Fibroblast of gingiva (primary cell): ENCODE measurements at places on chromosomes 12 and 14.

DNA sequence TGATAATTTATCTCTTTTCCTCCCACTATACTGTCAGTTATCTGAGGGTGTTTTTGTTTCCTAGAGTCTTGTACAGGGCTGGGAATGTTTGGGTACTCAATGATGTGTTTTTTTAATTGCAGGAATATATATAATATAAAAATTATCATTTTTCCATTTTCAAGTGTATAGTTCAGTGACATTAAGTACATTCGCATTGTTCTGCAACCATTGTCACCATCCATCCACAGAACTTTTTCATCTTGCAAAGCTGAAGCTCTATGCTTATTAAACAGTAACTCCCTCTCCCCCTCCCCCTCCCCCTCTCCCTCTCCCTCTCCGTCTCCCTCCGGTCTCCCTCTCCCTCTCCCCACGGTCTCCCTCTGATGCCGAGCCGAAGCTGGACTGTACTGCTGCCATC is 93.0 kb upstream of the MANSC4 start:
- DNase-seq: no peak

DNA sequence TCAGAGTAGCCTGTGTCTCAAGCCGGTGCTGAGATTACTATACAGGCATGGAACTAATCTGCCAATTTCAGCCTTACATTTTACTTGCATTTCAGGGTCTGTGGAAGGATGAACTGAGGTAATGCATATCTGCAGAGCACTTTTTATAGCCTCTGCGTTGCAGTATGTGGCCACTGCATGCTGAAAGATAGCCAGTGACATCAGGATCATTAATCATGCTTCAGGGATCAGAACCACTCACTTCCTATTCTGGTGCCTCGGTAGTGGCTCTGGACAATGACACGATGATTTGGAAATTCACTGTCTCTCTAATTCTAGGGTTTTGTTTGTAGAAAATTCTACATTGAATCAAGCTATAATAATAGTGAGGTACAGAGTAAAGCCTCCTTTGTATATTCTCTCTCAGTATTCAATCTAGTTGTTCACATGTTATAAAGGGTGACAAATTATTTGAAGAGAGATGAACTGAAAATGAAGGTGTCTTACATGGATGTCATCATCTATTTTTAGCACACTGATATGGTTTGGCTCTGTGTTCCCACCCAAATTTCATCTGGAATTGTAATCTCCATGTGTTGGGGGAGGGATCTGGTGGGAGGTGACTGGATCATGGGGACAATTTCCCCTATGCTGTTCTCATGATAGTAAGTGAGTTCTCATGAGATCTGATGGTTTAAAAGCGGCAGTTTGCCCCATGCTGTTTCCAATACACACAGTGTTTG is 554.3 kb upstream of the MIS18BP1 start:
- DNase-seq: no peak

DNA sequence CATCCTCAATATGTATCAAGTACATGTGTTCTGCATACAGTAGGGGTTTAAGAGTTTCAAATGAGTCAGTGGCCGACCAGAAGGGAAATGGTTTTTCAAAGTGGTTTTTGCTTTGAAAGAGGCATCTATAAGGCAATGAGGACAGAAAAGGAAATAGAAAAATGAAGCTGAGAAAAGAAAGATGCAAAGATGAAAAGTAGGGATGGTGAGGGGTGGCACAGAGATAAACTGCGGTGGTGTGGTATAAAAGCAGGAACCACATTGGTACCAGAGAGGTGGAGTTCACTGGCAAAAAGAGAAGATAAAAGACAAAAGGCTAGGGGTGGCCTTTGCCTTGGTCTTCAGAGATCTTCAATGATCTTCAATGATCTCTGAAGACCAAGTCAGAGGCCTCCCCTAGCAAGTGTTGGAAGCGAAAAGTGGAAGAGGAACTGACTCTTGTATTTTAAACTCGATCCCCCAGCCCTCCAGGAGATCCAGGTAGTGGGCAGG is 144.0 kb upstream of the KRR1 start:
- no peak for DNase-seq

- no peak for DNase-seq
These were observed 518 bp upstream of the OSBPL8 start for GRCh38 chr12:76560086-76560491.

DNA sequence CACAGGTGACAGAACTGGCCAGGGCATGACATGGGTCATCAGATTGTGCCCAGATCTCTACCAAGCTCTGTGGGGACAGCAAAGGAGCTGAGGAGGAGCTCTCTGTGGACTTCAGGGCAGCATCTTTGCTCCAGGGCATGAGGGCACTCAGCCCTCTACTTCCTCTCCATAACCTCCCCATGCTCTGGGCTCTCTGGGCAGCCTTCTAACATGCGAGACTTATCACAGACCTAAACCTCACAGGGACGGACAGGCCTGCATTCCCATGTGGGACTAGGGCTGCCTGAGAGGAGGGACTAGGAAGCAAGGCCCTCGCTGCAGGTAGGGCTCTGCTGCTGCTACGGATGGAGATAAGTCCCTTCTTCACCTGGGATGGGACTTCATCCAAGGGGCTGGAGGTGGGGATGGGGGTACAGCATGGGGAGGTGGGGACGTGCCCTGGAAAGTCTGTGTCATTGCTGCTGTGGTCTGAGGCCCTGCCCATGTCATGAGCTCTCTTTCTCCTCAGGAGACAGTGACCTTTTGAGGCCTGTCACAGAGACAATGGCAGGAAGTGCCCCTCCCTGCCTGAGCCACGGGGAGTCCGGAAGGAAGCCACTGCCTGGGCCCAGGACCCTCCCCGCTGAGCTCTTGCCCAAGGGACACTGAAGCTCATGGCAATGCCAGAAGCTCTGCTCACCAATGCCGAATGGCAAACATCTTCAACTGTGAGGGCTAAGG is 44.1 kb downstream of the PITPNM2 start:
- DNase-seq: no peak

DNA sequence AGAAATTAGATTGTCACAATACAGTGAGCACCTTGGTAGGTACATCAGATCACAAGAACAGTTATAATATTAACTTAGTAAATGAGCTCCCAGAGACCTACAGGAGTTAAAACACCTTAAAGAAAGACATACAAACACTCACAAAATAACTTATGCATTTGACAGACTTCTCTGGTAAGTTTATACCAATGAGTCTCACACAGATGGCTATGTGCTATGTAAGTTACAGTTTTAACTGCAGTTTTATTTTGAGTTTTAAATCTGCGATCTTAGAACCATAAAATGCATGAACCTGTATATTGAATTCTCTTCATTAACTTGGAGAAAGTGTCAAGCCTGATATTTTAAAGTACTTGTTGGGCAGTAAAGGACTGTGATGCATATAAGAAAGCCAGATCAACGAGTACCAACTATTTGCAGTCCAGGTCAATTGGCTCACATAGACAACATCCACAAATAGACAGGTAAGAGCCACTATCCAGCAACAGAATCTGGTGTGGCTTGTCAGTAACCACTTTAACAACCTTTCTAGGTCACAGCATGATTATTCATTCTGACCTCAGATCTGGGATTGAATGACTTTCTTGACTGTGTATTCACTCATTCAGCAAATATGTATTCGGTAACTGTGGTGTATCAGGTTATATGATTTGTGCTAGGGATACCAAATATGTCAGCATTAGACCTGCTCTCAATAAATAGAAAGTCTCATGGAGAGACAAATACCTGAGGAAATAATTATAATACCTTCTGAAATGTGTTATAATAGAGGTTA is 856.6 kb upstream of the MGAT4C start:
- DNase-seq: no peak

DNA sequence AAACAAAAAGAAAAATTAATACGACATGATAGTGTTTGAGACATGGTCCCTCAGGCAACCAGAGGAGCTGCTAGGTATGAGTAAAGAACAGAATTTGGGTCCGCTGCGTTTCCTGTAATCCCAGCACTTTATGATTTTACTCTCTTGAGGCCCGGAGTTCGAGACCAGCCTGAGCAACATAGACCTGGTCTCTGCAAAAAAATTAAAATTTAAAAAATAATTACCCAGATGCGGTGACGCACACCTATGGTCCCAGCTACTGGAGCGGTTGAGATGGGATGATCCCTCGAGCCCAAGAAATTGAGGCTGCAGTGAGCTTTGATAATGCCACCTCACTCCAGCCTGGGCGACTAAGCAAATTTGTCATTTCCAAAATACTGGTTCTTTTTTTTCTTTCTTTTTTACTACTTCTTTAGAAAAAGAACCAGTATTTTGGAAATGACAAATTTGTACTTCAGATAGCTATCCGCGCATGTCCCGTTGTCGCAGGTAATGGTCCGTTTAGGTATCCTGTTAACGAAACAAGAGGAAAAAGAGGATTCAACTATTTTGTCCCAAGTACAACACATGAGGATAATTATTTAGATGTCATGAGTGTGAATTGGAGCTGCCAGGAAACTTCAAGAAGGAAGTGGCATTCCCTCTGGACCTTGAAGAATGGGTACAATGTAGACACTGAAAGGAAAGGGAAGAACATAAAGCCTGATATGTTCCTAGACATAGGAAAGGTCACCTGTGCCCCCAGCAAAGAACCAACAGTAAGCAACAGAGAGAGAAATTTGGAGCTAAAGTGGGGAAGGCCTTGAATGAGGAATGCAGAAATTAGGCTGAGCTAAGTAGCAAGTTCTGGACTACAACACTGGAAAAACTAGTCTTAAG is 1.2 kb upstream of the HECTD1 start:
- DNase-seq: no peak

DNA sequence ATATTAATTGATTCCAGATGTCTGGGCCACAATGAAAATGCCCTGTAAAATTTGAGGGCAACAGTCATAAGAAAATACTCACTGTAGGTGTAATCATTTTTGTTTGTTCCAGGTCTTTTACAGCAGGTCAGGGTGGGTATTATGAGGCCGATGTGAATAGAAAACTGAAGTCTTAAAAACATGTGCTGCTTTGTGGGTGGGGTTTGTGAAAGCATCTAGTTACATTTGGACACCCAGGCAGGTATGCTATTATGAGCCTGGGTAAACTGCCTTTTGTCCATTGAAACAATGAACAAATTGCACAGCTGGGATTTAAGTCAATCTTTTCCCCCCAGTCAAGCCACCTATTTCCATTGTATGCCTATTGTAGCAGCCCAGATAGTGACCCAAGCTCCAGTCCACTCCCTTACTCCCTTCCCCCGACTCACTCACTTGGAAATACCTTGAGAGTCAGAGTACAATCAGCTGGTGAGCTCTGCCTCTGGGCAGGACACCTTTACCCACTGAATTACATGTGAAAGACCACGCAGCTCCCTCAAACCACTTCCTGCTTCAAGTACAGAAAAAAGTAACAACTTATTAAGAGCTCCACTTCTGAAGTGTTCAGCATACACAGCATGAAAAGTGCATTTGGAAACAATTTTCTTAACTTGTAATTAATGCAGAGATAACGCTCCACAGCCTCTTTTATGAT is 1.8 kb downstream of the IGF1 start:
- DNase-seq: no peak

GRCh38 chr14:51304941-51305340 is 64.9 kb downstream of the TMX1 start:
- peak; percentile 82 for DNase-seq

GRCh38 chr12:51390891-51391282 is 319 bp downstream of the GALNT6 start:
- no peak for DNase-seq

DNA sequence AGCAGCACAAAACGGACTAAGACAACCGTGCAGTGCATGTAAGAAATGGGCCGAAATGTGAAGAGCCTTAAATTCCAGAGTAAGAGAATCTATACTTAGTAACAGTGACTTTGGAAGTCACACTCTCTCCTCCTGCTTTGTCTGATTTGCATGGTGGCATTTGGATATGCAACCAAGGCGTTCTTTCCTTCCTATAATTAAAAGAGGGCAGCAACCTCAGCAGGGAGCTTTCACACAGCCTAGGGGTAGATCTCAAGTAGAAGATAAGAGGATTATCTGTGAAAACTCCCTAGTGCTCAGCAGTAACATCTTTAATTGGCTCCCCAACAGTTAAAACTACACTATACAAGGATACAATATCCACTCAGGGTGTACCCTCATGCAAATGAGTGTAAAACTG is 16.5 kb downstream of the GMFB start:
- no peak for DNase-seq

- peak; percentile 29 for DNase-seq
These were observed 604 bp downstream of the GLIPR1 start for GRCh38 chr12:75481013-75481705.

- no peak for DNase-seq
These were observed 103.1 kb downstream of the ETV6 start for GRCh38 chr12:11752403-11753149.

DNA sequence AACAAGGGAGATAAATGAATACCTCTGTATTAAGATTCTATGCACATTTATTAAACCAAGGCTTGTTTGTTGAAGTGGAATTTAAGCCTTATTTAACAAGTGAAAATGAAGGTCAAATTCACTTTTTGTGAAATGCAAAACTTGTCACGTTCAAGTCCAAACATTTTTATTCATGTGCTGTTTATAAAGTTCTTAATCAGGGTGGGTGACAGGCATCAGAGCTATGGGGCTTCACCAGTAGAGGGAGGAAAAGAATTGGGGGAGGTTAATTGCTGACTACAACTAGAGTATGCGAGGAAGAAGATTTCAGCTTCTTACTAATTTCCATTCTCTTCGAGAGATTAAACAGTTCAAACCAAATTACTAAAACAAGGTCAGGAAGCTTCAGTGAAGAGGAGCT is 9.7 kb downstream of the MOK start:
- DNase-seq: no peak

DNA sequence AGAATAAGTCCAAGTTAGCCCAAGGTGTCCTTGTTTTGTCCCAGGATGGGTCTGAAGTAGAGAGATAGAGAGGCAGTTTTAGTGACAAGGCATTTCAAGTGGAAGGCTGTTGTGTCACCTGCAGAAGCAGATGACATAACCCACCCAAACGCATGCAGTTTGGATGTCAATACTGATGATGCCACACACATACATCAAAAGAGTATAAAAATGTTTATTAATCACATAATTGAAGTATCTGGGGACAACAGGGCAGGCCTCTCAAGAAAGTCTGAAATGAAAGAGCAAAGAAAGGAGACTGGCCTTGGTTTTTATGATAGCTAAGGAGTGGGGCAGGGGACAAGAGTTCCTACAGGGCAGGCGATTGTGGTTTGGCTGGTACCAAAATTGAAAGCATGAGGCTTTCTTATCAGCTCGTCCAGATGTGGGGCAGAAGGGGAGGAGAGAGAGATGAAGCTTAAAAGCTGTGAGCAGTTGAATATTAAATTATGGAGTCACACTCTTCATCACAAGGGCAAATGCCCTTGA is 78.4 kb upstream of the TSPAN8 start:
- DNase-seq: no peak

GRCh38 chr14:39145266-39145966 is 24.7 kb downstream of the TRAPPC6B start:
- DNase-seq: no peak

- DNase-seq: no peak
These were observed 906.4 kb upstream of the TMEM132C start for GRCh38 chr12:127360580-127360979.
